ENCODE measurements at places on chromosomes 16 and 17. TPM values are rescaled to one million over a fixed set of nuclear protein-coding genes. Genes with fewer than 3 reads are reported as not detected.

- no peak for DNase-seq
These were observed 14.6 kb upstream of the NDRG4 start for GRCh38 chr16:58485184-58485887.

DNA sequence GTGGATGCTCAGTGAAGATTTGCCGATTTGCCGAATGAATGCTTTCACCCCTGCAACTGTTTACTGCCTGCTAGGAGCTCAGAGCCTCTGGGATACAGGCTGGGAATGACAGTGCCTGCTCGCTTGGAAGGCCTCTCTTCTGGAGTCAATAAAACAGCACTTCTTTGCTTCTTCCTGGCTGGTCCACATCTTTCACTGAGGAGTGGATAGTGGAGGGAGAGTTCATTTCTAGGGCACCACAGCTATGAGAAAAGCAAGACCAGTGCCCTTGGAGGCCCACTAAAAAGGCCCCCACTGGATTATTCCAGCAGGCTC is 3.1 kb upstream of the USP7 start:
- no peak for DNase-seq

DNA sequence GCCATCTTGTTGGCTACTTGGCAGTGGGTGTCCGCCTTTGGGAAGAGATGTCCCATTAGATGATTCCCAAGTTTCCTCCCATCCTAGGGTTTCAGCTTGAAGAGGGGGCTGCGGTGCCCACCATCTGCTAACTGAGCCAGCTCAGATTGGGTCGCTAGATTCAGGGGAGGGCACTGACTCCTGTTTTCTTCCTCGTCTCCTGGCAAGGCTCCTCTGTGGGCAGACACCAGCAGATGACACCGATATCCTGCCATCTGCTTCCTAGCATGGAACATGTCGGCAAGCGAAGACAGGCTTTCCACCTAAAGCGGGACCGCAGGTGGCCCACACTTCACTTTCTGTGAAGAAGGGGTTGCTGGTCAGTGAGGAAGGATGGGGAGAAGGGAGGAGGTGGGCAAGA is 27.3 kb downstream of the C17orf75 start:
- DNase-seq = no peak

DNA sequence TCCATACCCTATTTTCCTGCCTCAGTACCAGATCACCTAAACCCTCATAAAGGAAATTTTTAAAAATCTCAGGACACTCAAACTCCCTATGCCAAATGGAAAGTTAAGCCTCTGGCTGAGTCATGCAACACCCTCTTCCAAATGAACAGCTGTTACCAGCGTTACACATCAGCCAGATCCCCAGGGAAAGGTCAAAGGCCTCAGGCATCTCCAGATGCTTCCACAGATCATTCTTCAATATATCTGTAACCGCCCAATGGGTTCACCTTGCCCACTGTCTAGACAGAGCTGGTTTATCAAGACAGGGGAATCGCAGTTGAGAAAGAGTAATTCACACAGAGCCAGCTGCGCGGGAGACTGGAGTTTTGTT is 29.1 kb upstream of the SHCBP1 start:
- DNase-seq = no peak

GRCh38 chr16:52350031-52350642 is 196.8 kb downstream of the TOX3 start:
- DNase-seq = no peak

GRCh38 chr16:74747-75334 is 2.4 kb upstream of the RHBDF1 start:
- no peak for DNase-seq

DNA sequence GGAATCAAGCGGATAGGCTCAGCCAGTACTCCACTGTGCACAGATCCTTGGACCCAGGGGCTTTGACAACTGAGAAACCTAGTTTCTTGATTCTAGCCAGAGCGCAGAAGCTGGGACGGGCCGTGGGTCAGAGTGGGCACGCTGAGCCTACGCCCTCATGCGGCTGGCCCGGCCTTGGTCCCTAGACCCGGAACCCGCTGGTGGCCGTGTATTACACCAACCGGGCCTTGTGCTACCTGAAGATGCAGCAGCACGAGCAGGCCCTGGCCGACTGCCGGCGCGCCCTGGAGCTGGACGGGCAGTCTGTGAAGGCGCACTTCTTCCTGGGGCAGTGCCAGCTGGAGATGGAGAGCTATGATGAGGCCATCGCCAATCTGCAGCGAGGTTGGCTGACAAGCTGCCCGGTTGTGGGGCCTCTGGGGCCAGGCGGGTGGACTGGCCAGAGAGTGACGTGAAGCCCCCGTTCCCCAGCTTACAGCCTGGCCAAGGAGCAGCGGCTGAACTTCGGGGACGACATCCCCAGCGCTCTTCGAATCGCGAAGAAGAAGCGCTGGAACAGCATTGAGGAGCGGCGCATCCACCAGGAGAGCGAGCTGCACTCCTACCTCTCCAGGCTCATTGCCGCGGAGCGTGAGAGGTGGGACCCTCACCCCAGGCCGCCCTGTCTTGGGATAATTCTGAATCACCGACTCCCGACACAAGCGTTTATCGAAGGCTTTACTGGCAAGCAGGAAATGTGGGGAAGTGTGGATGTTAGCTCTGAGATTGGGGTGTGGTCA is 946 bp downstream of the STUB1 start:
- DNase-seq = peak; percentile 65

DNA sequence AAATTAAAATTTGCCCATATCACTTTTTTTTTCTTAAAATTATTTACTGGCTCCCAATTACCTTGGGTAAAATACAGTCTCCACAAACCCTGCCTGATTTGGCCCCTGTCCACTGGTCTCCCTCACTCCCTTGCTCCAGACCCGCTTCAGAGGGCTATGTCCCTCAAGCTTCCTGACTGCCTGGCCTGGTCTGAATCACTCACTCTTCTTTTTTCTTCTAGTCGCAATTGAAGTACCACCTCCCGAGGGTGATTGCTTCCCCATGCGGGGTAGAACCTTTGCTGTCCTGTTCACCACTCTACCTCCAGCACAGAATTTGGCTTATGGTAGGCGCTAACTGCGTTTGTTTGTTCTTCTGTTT is 598 bp upstream of the PGAP3 start:
- DNase-seq = peak; percentile 37

DNA sequence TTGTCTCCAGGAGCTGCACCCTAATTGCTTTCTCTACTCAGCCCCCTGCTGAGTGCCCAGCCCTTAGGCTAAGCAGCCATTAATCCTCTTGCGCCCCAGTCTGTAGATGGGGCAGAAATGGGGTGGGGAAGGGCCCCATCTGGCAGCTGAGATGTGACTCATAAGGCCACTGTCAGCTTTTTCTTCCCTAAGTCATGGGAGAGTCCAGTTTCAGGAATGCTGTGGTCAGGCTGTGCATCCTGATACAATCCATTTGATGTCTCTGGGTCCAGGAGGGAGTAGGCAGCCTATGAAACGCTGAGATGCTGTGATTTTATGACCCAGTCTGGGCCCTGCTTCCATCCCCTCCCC is 12.3 kb downstream of the PLXDC1 start:
- no peak for DNase-seq

GRCh38 chr16:67346341-67346740 is 19.7 kb downstream of the LRRC36 start:
- DNase-seq = no peak

GRCh38 chr17:27526604-27527002 is 70.4 kb downstream of the KSR1 start:
- peak; percentile 76 for DNase-seq

DNA sequence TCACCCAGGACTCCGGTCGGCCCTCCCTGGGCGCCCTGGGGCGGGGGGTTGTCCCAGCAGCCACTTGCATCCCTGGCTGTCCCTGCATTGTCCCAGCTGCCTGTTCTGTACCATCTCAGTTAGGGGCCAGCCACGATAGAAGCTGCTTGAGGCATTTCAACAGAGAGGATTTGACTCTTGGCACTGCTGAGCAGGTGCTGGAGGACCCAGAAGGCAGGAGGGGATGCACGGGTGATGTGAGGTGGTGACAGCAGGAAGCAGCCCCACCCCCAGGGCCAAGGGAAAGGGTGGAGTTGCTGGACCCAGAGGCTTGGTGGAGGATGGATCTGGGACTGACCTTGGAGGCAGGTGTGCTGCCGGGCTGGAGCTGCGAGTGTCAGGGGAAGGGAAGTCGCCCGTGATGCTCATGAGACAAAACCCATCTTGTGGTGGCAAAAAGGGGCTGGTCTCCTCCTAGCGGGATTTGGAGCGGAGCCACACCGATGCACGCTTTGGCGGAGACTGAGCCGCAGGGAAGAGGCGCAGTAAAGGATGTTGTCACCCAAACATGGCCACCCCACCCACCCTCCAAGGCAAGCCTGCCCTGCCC is 188.0 kb upstream of the GSE1 start:
- no peak for DNase-seq

DNA sequence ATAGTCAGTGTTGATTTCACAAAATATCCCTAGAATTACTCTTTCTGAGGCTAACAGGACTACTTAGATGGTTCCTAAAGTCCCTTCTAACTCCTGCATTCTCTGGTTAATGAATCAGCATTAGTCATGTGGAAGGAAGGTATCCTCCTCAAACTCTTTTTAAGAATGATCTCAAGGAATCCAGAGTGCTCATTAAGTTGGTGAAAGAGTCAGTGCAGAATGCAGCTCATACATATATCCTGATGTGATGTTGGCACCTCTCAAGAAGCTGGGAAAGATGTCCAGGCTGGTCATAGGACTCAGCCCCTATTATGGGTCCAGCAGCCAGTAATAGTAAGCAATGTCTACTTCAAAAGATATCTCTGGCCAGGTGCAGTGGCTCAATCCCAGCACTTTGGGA is 65.5 kb downstream of the PIGL start:
- DNase-seq = no peak

DNA sequence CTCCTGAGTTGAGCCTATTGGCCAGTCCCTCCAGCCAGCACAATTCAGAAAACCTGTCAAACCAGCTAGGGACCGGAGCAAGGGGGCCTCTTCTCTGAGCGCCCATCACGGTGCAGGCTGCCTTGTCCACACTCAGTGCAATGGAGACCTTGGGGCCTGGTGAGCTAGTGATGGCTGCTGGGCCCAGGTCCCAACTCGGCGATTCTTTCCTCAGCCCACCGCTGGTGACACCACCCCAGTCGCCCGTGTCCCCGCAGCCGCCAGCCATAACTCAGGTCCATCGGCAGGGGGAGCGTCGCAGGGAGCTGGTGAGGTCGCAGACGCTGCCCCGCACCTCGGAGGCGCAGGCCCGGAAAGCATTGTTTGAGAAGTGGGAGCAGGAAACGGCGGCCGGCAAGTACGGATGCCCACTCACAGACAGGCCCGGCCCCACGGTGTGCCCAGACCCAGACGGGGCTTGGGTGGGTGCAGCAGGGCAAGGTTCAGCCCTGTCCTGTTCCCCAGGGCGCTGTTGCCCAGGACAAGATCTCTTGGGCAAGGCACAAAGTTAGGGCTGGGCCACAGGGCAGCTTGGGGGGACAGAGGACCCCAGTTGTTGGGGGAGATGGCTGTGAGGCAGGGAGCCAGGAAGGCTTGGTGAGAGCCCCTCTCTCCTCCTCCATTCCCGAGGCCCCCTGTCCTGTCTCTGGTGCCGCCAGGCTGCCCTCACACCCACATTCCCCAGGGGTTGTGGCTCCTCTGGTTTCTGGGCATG is 10.8 kb downstream of the SMTNL2 start:
- DNase-seq = peak; percentile 63

GRCh38 chr16:80656711-80657150 is 115.9 kb downstream of the DYNLRB2 start:
- no peak for DNase-seq

DNA sequence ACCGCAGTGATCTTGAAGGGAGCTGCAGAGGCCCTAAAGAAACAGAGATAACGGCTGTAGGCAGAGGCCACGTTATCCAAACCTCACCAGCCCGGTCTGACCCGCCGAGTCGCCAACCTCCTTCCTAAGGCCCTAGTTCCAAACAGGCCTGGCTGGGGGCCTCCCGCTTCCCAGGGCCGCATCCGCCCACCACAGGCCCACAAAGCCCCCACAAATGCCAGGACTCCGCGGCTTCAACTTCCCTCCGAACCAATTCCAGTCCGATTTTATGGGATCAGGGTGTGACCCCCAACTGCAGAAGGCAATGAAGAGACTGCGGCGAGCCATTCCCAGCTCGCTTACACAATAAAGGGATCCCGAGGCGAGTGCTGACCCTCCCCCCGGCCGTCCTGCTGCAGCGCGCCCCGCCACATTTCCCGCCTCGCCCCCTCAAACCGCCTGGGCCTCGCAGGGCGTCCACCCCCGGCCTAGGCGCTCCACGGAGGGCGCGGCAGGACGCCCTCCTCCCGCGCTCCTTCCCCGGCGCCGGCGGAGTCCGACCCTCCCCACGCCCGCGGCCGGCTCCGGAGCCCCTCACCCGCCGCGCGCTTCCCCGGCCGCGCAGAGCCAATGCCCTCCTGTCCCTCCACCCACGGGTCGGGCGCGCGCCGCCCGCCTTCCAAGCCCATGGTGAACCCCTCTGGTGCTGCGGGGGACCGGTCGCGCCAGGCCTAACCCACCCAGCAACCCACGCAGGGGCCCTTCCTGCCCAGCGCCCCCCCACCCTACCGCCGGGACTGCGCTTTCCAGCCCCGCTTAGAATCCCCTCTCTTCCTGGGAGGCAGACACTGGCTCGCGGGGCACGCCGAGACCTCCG is 926 bp downstream of the MYH10 start:
- peak; percentile 40 for DNase-seq

DNA sequence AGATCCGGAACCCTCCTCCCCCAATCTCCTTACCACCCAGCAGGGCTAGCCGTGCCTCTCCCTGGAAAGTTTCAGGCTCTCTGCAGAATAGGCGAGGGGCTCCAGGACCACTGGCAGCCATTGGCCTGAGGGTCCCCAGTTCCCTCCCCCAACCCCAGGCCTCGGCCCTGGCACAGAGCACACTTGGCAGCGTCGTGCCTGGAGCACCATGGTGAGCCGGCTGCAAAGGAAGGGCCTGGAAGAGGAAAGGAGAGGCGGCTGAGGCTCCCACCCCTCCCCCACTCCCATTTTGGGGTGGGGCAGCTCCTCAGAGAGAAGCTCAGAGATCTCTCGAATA is 369 bp upstream of the BTBD17 start:
- DNase-seq = no peak

- DNase-seq = no peak
These were observed 283.6 kb downstream of the ABCC12 start for GRCh38 chr16:47872225-47872624.

- DNase-seq = no peak
These were observed 1793.0 kb downstream of the TP53TG3F start for GRCh38 chr16:35252356-35252936.

DNA sequence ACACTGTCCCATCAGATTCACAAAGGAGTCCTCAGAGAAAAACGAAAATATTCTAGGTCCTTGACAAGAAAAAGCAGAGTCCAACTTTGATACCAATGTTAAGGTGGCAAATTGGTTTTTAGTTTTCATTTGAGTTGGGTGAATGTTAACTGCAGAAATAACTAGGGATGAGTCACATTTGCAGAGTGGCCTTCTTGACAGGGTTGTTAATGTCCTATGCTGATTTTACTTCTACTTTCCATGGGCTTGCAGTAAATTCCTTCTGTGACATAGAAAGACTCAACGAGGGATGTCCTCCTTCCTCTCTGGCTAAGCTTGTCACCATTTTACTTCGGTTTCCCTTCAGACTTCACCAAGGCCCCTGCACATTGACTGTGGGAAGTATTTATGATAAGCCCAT is 47.2 kb upstream of the ICAM2 start:
- DNase-seq = no peak

KRT27 gene
- total RNA-seq = not detected

TOM1L1 gene
- total RNA-seq = 29.2 TPM

NEK8 gene
- total RNA-seq = 6.4 TPM

KRTAP4-9 gene
- total RNA-seq = not detected

MYO15A gene
- total RNA-seq = 0.18 TPM

SMIM5 gene
- total RNA-seq = not detected

SLC5A11 gene
- total RNA-seq = not detected

Measured in K562 (cell line).